ENCODE measurements at places on chromosomes 1 and 21.

GRCh38 chr1:65625528-65625927 lies 167.2 kb upstream of the PDE4B start:
- no peak for DNase-seq

- no peak for DNase-seq
These were observed 15.1 kb upstream of the CRB1 start for GRCh38 chr1:197252973-197253372.

DNA sequence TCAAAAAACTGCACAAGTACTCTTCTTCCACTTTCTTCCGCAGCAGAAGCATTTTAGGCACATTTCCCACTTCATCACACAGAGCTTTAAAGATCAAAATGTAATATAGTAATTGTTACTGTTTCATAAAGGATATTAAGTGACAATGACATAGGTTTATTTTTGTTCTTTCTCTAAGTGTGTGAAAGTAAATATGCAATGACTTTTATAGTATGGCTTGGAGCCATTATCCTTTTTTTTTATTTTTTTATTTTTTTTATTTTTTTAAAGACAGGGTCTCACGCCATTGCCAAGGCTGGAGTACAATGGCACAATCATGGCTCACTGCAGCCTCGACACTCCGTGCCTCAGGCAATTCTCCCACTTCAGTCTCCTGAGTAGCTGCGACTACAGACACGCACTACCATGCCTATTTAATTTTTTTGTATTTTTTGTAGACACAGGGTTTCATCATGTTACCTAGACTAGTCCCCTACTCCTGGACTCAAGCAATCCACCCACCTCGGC lies 7.0 kb downstream of the TRIM33 start:
- DNase-seq, result no peak

- peak; percentile 90 for DNase-seq
These were observed 15.2 kb upstream of the NBPF1 start for GRCh38 chr1:16628361-16629111.

DNA sequence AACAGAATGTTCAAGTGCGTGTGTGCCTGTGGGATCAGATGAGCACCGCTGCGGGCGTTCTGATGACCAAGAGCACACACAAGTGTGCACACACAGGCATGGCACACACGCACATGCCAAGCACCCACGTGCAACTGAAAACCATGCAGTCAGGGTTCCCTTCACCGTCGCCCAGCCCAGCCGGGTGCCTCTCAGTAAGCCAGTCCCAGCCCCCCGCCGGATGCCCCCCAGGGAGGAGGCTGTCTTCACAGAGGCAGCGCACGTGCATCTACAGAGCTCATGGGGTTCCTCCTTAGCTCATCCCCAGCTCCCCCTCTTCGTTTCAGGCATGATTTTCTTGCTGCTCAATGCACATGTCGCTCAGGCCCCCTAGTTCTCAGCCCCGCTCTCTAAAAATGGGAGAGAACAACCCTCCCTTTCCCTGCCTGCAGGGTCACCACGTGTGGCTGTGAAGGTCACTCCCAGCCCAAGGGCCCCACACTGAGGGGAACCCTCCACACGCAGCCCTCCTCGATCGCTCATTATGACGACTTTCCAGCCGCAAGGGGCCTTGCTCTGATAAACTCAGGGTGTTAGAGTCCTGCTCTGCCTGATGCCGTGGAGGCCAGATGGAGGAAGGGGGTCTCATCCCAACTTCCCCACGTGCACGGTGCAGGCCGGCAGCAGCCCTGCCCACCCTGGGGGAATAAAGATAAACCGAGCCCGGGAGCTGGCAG lies 30.4 kb upstream of the ARHGEF16 start:
- DNase-seq, result no peak

DNA sequence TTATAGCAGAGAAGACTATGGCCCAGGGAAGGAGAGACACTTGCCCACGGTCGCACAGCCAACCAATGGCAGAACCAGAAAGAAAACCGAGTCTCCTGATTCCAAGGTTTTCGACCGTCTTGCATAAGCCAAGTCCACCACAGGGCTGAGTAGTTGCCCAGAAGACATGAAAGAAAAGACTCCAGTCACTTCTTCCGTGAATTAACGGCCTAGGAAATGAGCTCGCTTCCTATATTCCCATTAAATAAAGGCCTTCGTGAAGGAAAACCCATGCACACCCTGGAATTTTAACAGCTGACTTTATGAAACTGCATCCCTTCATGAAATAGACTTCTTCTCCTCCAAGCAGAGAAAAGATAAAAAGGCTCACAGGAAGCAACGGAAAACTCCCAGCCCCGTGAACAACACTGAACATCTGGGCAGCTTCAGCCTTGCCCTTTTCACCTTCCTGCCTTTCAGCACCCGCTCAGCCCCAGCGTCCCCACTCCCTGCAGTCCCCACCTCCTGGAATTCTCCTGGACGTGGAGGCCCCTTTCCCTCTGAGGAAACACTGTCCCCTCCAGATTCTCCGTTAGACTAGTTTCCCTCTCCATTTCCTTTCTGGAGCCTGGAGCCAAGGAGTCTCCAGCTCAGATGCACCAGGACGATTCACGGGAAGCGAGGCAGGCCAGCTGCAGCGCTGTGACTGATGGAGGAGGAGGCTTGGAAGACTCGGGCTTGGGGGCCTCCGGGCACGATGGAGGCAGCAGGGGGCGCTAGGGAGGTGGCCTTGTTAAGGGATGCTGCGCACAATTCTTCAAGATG lies 2.7 kb upstream of the MYOC start:
- peak; percentile 69 for DNase-seq

DNA sequence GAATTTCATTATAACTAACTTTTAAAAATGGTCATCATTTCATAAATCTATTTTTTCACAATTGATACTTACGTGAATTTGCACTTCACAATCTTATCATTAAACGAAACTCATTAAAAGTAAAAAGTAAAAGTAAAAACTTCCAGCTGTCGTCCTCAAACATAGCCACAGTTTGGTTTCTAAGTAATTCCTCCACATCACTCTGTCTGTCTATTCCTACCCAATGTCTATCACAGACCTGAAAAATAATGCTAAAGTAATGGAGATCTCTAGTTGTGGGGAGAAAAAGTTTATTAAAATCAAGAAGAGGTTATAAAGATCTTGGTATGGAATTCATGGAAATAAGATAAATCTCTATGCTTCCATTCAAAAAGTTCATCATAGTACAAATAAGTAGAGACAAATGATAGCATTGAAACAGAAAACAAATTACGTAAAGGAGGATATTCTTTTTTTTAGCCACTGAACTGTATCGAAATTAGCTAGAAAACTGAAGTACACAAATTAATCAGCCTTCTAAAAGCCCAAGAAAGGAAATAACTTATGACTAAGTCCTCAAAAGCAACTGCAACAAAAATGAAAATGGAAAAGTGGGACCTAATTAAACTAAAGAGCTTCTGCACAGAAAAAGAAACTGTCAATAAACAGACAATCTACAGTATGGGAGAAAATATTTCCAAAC lies 148.6 kb downstream of the TIAM1 start:
- DNase-seq, result no peak

- no peak for DNase-seq
These were observed 75.7 kb upstream of the WLS start for GRCh38 chr1:68308034-68308433.

GRCh38 chr21:28938726-28939125 lies 54.0 kb downstream of the LTN1 start:
- no peak for DNase-seq

DNA sequence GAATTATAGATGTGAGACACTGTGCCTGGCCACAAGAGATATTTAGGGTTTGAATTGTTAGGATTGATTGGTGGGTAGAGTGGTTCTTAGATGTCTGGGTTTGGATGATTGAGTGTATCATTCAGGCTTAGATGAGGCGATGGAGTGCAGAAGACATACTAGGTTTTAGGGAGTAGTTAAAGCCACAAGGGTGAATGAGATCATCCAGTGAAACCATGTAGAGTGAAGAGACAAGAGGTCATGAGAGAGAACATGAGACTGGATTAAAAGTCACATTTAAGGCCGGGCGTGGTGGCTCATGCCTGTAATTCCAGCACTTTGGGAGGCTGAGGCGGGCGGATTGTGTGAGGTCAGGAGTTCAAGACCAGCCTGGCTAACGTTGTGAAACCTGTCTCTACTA lies 37.2 kb downstream of the ZFYVE9 start:
- no peak for DNase-seq

GRCh38 chr1:101196668-101197067 lies 40.2 kb upstream of the S1PR1 start:
- no peak for DNase-seq

GRCh38 chr1:55640708-55641473 lies 425.7 kb upstream of the USP24 start:
- DNase-seq, result peak; percentile 20

DNA sequence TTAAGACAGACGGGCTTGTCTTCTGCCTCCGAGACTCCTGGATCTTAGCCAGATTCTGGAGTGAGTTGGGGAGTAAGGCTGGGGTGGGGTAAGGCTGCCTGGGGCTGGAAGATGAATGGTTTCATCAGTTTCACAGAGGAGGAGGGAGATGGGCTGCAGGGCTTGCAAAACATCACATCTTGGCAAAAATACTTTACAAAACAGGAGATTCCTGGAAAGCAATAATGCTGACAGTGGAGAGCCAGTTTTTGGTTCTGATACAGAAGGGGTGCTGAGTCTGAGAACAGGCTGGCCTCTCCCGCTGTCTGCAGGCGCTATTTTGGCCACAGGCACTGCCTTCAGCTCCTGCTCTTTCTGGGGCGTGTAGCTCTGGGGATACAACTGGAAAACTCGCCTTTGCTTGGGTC lies 83.4 kb upstream of the KCNE2 start:
- no peak for DNase-seq

GRCh38 chr1:155205969-155206593 lies 1.6 kb downstream of the THBS3 start:
- DNase-seq, result no peak

- DNase-seq, result no peak
These were observed at the start of gene TMEM269 for GRCh38 chr1:42784946-42785693. Gene TMEM269 (plus strand): TSS chr1:42784991. CDS start chr1:42789894, 4,903 bp downstream.

GRCh38 chr21:24224422-24224821 lies 1382.9 kb downstream of the MRPL39 start:
- no peak for DNase-seq

- no peak for DNase-seq
These were observed 9.7 kb upstream of the PKNOX1 start for GRCh38 chr21:42964546-42965210.

- no peak for DNase-seq
These were observed 300.2 kb upstream of the DUSP10 start for GRCh38 chr1:222042120-222042519.

- no peak for DNase-seq
These were observed 68.2 kb downstream of the MAP10 start for GRCh38 chr1:232873412-232873811.

- DNase-seq, result peak; percentile 85
These were observed 4.2 kb upstream of the DYRK3 start for GRCh38 chr1:206631085-206631509.

DNA sequence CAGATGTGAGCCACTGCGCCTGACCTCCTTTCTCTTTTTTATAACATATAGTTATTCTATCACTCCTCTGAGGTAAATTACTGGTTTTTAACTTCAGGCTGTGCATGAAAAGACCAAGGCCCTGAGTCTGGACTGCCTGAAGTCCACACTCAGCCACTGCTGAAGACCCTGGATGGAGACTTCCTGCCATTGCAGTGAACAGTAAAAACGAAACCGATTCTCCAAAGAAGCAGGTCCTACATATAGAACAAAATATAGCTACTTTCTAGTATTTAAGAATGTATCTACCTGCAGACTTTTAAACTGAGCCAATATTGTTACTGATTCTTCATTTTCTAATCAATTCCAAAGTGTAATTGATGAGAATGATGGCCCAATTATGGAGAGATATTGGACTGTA lies 232.8 kb downstream of the CHRM3 start:
- no peak for DNase-seq

GRCh38 chr1:59990470-59990869 lies 63.9 kb upstream of the CYP2J2 start:
- DNase-seq, result peak; percentile 70

DNA sequence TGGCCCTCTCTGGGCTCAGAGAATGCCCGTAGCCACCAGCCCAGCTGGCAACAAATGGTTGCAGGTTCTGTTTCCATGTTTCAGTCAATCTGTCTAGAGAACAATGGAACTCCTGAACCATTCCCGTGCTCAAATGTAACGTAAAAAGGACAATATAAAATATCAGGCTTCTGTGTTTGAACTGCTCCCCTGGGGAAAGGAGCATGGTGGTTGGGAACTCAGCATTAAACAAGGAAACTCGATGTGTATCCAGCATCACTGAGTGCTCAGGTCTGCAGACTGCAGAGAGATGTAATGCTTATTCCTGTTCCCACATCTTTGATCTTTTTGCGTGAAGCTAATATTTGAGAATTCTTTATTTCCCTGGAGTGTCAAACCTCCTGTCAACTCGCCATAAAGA lies 326.5 kb downstream of the KIF26B start:
- no peak for DNase-seq

GRCh38 chr1:221002601-221003000 lies 123.4 kb downstream of the HLX start:
- no peak for DNase-seq

DNA sequence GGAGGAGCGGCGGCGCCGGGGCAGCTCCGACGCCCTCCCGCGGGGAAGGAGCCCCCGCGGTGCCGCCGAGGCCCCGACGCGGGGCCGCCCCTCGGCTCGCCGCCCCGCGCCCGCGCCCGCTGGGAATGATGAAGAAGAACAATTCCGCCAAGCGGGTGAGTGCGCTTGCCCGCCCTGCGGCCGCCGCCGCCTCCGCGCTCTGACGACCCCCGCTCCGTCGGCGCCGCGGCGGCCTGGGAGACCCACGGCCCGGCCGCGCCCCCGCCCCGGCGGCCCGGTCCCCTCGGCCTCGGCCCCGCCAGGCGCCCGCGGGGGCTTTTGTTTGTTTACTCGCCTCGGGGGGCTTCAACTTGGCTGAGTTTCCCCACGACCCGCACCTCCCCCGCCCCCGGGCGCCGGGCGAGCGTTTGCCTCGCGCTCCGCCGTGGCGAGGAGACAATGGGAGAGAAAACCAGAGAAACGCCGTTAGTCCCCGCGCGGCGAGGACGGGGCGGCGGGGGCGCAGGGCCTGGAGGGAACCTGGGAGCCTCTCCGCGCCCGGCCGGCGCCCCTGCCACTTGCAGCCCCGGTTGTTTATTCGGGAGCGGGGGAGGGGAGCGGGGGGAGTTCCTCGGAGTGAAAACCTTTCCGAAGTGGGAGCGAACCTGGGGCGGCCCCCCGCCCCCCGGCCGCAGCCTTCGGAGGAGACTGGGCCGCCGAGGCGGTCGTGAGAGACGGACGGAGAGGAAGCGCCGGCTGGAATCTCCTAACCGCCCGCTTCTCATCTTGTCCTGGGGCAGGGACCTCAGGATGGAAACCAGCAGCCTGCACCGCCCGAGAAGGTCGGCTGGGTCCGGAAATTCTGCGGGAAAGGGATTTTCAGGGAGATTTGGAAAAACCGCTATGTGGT lies 661 bp downstream of the PLEKHO1 start:
- no peak for DNase-seq

All from CMK (cell line).